ENCODE measurements at places on chromosomes 11 and 22. TPM values are rescaled to one million over a fixed set of nuclear protein-coding genes. Genes with fewer than 3 reads are reported as not detected.

DNA sequence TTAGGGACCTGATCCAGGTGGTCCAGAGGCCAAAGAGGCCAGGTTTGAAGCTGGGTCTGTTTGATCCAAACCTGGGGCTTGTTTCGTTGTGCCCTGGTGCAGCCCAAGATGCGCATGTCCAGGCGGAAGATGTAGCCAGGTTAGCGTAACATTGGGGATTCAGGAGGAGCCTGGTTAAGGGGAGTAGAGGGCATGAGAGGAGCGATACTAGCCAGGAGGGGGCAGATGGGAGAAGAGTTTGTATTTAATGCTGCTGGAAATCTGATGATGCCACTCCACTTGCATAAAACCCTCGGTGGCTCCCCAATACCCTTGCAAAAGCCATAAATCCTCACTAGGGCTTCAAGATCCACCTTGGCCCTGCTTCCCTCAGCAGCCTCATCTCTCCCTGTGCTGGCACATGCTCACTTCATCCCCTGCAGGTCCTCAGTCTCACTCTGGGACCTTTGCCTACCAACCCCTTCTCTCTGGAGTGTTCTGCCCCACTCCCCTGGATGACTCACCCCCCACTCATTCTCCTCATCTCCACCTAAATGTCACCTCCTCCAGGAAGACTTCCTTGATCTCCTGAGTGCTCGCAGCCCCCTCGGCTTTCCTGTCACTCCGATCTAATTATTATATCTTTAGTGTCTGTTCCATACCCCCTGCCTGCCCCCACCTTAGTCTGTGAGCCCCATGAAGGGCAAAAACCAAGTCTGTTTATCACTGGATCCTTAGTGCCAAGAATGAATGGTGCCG is 95.9 kb downstream of the MIAT start:
- DNase-seq = no peak

DNA sequence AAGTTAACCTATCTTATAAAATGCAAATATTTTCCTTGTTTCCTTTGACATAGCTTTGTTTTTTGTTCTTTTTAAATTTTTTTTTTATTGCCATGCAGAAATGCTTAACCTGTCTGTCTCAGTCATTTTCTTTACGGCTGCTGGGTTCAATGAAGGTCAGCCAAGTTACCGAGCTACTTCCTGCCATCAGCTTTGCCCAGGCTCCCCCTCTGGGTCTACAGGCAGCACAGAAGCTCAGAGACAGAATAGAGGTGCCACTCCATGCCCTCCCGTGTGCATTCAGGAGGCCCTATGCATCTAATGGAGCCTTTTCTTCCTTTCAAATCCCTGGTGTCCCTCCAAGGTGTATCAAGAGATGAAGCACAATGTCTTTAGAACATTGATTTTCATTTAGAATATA is 411.0 kb upstream of the NARS2 start:
- no peak for DNase-seq

GRCh38 chr11:83152264-83152663 is 4.7 kb upstream of the PCF11 start:
- DNase-seq = no peak

DNA sequence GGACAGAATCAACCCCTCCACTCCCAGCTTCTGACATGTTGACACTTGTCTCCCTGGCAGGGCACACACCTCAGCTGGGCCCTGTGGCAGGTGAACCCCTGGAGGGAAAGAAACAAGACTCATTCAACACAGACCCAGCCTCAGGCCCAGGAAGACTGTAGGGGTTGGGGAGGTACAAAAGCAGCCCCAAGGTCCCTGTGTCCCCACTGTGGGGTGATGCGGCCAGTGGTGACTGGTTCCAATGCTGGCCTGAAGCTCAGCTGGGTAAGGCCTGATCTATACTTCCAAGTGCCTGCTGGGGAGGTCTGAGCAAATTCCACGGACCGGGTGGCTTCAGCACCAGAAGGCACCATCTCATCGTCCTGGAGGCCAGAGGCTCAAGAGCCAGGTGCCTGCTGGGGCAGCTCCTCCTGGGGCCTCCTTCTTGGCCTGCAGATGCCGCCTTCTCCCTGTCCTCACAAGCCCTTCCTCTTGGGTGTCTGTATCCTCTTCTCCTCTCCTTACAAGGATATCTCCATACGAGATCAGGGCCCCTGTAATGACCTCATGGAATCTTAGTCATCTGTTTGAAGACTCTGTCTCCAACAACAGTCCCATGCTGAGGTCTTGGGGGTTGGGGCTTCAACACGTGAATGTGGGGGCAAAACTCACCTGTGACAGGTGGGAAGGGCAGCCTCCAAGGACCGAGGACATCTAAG is 1492.1 kb downstream of the BRD1 start:
- no peak for DNase-seq

DNA sequence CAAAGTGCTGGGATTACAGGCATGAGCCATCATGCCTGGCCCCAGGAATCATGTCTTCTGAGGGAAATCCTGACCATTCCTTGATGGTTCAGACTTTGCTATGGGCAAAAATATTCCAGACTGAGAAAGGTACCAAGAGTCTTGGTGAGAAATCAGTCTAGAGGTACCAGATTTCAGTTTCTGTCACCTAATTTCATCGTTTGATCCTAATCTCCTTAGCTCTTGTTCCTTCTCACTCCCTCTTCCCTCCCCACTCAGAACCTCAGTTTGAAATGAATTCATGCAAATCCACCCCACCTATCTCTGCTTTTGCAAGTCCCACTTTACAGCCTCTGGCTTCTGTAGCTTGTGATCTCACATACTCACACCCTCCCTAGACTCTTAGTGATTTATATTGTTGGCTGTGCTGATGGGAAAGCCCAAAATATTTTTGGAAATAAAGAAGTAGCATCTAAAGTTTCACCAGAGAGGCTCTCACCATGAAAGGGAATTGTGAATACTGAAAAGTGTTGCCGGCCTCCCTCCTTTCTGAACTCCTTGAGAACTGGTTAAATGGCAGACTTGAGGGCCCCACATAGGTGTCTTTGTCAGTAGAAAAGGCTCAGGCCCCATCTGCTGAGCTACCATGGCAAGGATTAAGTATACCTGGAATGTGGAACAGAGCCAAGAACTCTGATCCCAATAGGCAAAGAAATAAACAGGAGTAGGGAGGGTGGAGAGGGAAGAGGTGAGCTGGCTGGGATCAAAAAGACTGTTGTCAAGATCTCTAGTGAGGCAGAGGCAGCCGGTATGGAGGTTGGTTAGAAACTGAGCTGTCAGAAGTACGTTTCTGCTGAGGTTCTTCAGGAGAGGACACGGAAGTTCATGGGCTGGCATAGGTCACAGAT is 190.5 kb upstream of the MTMR2 start:
- no peak for DNase-seq

DNA sequence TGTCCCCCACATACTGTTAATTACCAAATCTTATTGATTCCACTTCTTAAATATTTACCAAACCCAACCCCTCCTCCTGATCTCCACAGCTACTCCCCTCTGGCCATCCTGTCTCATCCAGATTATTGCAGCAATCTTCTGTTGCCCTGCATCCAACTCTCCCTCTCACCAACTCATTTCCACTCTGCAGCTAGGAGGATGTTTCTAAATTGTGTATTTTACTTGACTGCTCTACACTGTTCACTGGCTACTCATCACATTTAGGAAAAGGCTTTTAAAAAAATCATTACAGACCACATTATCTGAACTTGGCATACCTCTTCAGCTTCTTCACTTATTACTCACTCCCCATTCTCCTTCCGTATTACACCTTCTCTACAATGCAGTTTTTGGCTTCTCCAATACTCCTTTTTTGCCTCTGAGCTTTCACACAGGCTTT is 117.9 kb downstream of the ATG16L2 start:
- no peak for DNase-seq

DNA sequence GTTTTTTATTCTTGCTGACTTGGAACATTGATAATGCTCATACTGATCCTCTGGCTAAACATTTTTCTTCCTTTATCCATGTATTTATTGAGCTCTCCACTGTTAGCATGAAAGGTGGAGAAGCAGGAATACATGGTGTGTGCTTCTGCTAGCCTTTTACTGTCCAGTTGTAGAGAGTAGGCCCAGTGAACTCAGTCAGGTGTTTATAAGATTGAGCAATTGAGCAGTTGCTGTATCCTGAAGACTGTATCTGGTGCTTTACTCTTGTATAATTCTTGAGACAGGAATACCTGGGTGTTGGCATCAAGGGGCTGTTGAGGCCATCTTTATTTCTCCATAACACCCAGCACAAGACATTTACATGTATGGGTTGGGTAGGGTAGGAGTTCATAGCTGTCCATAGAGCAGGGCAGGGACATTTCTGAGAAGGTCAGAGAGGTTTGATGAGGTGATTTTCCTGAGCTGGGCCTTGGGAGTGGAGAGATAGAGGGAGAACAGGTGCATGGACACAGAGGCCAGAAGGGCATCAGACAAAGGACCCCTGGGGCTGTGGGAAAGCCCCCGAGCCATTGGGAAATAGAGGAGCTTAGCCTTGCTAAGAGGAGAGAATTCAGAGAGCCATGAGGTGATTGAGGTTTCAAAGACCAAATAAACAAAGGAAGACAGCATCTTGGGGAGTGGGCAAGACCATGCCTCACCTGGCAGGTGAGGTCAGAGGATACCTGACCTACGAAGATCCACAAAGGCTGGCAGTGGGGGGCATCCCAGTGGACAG is 155.5 kb downstream of the TEAD1 start:
- no peak for DNase-seq

GRCh38 chr11:130763087-130763980 is 152.9 kb downstream of the SNX19 start:
- no peak for DNase-seq

- no peak for DNase-seq
Observed at GRCh38 chr11:114282488-114282887, 13.7 kb upstream of the NNMT start.

DNA sequence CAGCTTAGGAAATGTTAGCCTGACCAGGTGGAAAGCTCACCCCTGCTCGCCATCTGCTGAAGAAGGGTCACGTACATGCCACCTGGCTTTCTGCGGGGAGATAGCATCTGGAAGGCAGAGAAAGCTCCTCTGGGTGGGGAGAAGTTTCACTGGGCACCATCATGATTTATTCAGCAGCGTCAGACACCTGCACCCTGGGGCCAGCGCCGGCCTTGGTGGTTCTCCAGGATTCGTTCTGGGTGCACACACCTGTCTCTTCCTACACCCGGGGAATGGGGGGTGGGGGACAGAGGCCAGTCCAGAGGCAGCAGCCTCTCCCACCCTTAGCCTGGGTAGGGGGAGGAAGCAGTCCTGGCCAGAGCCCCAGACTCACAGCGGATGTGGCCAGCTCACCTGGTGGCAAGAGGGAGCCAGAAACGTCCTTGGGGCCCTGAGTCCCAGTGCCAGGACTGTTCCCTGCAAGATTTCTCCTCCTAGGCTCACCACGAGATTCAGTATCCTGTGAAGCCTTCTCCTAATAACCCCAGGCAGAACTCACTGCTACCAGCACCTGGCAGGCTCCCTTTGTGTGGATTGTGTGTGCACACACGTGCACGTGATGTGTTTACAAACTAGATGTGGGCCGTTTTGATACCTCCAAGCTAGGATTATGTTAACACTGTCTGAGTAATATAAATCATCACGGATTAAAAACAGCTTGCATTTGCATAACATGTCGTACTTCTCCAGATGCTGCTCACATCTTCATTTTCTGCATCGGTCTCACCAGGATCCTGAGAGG is 17.3 kb upstream of the RASD2 start:
- DNase-seq = no peak

- peak; percentile 66 for DNase-seq
Observed at GRCh38 chr11:96012086-96012824, 88.3 kb upstream of the MTMR2 start.

DNA sequence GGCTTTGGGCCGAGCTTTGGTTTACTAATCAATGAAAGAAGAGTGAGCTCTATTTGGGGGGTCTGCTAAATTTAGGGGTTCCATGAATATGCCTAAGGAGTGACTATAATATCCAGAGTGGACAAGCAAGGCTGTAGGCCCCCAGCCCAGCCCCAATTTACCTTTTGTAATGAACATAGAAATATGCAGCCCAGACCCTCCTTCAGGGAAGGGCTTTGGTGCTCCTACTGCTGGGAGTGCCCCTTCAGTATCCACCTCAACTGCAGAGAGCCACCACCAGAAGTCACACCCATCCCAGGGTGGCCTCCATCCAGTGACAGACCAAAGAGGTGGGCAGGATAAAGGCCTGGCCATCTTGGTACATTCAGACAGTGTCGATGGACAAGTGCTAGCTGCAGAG is 43.1 kb downstream of the CHST1 start:
- DNase-seq = no peak

GRCh38 chr11:104564921-104565582 is 333.2 kb downstream of the CASP12 start:
- no peak for DNase-seq

DNA sequence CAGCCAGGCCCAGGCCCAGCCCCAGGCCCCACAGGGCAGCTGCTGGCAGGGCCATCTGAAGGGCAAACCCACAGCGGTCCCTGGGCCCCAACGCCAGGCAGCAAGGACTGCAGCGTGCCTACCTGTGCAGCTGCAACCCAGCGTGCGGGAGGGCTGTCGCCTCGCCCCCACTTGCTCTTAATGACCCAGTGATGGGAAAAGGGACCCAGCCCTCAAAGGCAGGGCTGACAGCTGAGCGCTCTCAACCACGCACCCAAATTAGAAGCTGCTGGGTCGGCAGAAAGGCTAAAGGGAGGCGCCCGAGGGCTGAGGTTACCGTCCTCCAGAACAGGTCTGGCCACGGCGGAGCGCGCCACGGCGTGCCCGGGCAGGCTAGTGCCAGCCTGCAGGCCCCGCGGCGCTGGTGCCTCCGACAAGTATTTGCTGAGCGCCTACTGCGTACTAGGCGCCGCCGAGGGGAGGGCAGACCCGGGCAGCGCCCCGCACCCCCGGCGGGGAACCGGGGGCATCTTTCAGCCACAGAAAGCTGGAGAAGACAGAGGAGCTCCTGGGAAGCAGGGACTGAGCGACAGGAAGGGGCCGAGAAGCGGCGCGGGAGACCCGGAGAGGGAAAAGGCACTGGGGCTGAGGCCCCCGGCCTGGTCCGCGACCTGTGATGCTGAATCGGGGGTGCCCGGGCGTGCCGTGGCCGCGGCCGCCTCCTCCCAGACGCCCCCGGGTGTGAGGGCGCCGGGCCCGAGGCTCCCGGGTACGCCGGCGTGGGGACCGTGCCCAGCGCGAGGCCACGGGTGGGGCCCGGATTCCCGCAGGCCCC is 773 bp downstream of the HRAS start:
- no peak for DNase-seq

DNA sequence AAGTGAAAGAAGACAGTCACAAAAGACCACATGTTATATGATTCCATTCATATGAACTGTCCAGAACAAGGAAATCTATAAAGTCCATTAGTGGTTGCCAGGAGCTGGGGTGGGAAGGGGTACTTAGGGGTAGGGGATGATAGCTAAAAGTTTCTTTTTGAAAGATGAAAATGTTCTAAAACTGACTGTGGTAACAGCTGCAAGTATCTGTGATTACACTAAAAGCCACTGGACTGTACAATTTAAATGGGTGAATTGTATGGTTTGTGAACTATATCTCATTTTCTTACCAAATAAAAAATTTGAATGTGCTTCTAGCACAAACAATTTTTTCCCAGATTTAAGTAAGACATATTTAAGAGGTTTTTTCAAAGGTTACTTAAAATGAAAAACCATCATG is 22.1 kb downstream of the CHKA start:
- no peak for DNase-seq

E2F8 gene
- polyA plus RNA-seq = 8.5 TPM

ADSL gene
- polyA plus RNA-seq = 108 TPM

TLCD5 gene
- 11.5 TPM for polyA plus RNA-seq

All from left renal pelvis (tissue), 4 donors.